ENCODE measurements at places on chromosomes 1 and 21.
A peak's percentile ranks its signal among the peaks of the same experiment; 100 is the strongest.

DNA sequence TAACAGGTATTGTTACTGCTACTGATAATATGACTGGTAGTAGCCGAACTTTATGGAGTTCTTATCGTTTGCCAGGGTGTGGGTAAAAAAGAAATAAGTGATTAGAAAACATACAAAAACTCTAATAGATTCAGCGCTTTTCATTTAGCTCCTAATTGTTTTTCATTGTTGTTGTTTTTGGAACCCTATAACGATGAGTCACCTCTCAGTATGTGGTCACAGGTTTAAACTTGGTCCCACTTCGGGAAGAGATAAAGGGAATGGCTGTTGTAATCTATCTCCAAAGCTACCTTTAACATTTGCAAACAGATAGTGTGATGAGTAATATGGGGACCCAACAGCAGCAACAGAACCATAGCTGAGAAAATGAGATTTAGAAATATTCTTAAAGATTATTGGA is 62.7 kb upstream of the BCL10 start:
- no peak for DNase-seq

- DNase-seq: no peak
Measured at GRCh38 chr1:81430955-81431623, 369.6 kb upstream of the ADGRL2 start.

DNA sequence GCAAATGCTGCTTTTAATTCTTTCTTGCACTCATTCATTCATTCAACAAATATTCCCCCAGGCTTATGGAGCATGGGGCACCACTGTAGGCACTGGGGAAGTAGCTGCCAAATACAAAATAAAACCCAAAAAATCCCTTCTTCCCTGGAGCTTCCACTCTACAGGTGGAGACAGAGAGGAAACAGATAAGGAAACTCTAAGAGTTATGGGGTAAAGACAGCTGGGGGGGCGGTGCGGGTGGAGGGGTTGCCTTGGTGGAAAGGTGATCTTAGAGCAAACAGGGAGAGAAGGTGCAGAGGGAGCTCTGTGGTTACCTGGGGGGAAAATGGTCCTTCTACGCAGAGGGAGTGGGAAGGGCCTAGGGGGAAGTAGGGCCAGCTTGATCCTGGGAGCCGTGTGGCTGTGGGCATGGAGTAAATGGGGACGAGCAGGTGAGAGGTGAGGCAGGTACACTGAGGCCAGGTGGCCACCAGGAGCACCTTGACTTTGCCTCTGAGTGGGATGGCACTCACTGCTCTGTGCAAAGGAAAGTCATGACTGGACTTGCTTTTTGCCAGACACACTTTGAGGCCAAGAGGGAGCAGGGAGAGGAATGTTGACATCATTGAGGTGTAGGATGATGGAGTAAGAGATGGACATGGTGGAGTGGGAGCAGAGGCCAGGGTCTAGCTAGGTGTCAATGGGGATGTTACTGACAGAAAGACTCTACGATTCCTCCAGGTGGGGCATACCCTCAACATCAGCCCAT is 152.0 kb downstream of the ETS2 start:
- no peak for DNase-seq

- no peak for DNase-seq
Measured at GRCh38 chr1:20660847-20661206, 342 bp downstream of the DDOST start.

DNA sequence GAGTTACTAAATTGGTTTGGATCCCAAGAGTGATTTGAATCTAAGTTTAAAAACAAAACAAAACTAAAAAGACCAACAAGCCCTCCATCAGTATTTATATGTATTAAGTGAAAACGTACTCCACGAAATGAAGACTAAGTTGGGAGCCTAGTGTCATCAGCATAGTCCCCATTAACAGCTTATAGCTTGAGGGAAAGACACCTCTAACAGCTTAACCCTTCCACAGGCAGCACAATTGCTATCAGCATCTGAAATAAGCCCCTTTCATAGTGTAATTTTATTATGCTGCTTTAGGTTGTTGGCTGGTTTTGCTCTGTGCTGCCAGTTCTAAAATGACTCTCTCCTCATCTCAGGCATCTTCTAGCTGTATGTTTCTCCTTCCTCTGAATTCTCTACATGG is 25.8 kb upstream of the ST6GALNAC5 start:
- no peak for DNase-seq

GRCh38 chr1:225825078-225825477 is 15.2 kb downstream of the EPHX1 start:
- no peak for DNase-seq

- no peak for DNase-seq
Measured at GRCh38 chr1:192639607-192640368, 3.8 kb downstream of the RGS13 start.

GRCh38 chr1:57019236-57019839 is 53.5 kb upstream of the C8B start:
- peak; percentile 88 for DNase-seq

- DNase-seq: peak; percentile 12
Measured at GRCh38 chr1:44327679-44328491, 27.2 kb downstream of the ERI3 start.

- no peak for DNase-seq
Measured at GRCh38 chr1:2906620-2907019, 105.1 kb upstream of the TTC34 start.

GRCh38 chr1:186194107-186194756 is 180.8 kb downstream of the TPR start:
- DNase-seq: no peak

DNA sequence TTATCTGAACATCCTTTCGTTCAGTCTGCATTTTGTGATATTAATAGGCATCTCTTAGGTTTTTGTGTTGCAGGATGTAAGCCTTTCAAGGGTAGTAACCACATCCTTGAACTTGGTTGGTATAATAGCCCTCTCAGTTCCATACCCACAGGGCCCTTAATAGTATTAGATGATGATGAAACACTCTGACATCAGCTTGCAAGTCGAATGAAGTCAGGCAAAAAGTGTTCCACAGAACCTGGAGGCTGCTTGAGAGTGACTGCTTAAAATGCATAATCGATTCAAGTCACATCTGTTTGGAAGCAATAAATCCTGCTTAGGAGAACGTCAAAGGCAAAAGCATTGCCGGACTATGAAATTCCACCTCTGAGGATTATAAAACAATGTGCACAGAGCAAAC is 415.6 kb upstream of the KAZN start:
- DNase-seq: no peak

GRCh38 chr1:61135291-61135690 is 52.9 kb downstream of the NFIA start:
- DNase-seq: no peak

GRCh38 chr1:29858646-29859045 is 622.3 kb downstream of the PTPRU start:
- no peak for DNase-seq

DNA sequence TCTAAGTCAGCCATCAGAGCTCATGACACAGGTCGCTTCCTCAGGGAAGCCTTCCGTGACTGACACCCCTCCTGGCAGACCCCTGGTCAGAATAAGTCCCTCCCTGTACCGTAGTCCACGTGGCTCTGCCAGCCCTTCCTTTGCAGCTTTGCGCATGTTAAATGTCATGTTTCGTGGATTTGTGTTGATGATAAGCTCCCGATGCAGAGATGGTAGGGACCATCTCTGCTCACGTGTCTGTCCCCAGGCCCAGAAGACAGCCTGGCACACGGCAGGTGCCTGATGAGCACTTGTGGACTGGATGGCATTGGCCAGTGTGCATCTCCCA is 75.9 kb downstream of the DHRS3 start:
- DNase-seq: no peak

- DNase-seq: no peak
Measured at GRCh38 chr21:38753557-38753971, 52.2 kb upstream of the ETS2 start.

DNA sequence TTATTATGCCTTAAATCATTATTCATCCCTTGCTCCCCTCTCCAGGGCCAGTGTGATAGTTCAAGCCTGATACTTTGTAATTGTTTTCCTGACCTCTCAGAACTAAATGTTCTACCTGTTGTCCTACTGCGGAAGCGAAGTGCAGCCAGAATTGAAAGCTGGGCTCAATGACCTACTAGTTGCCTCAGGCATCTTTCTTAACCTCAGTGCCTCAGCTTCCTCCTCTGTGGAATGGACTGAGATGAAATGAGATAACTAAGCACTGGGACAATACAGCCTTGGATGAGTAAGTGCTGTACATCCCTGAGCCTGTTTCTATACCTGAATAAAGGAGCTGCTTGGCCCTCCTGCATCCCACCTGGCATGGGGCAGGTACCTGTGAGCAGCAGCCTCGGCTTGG is 26.4 kb downstream of the COL16A1 start:
- DNase-seq: no peak

DNA sequence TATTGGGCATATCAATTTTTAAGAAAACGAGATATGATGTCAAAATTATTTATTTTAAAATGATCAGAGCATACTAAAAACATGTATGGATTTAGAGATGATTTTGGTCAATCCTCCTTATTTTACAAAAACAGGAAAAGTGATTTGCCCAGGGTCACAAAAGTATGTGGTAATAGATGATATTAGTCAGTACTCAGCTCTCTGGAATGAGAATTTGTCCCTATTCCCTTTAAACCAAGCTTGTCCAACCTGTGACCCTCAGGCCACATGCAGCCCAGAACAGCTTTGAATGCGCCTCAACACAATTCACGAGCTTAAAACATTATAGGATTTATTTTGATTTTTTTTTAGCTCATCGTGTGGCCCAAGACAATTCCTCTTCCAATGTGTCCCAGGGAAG is 104.7 kb downstream of the AKT3 start:
- DNase-seq: no peak

DNA sequence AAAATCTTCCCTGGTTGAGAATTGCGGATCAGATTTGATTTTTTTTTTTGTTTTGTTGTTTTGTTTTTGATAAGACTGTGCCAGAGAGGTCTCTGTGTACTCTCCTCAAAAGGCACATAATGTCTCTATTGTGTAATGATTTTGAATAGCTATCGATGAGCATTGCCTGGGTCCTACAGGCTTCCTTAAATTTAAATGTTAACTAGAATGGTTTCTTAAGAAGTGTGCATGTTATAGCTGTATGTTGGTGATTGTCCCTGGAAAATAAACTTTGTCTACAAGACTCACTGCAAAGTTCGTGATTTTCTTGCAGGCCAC is 121.2 kb downstream of the ITSN1 start:
- no peak for DNase-seq

- no peak for DNase-seq
Measured at GRCh38 chr21:31991356-31992331, 118.8 kb downstream of the HUNK start.

- DNase-seq: peak; percentile 45
Measured at GRCh38 chr1:15843826-15844572, 3.5 kb upstream of the SPEN start.

DNA sequence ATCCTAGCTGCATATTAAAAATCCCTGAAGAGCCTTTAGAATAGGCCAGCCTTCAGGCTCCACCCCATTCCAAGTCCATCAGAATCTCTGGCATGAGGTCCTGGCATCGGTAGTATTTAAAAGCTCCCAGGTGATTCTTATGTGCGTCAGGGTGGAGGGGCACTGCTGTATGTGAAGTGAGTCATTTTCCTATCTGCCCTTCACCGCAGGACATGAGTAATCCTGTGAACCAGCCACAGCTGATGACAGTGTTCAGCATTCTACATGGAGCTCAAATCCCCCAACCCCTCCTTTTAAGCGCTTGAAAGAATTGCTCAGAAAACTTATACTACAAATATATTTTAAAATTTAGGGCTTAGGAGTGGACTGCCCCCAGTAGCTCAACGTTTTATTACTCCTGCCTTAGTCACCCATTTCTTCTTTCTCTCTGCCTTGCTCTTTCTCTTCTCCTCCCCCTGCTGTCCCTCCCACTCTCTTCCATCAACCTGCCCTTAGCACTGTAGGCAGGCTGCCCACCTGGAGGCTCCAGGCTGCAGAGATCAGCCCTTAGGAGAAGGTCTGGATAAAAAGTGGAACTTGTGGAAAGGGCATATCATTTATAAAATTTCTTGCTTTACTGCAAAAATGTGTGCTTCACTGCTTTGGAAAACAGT is 73.8 kb upstream of the ZNF281 start:
- DNase-seq: no peak

GRCh38 chr1:13730291-13730690 is 30.3 kb downstream of the PRDM2 start:
- no peak for DNase-seq

DNA sequence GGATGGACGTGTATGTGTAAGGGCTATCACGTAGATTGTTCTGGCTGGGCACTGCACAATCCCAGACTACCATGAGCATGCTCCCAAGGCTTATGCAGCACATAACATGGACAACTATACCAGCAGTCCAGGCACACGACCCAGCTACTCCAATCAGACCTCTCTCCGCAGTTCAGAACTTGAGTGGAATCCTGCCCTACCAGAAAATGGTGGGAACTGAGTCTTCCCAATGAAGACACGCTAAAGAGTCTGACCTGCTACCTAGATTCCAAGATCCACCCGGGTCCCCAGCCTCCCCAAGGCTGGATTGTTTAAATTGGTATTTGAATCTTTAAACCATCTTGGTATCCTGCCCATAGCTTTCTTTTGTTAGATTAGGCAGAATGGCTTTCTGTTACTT is 251.3 kb upstream of the KAZN start:
- DNase-seq: no peak

DNA sequence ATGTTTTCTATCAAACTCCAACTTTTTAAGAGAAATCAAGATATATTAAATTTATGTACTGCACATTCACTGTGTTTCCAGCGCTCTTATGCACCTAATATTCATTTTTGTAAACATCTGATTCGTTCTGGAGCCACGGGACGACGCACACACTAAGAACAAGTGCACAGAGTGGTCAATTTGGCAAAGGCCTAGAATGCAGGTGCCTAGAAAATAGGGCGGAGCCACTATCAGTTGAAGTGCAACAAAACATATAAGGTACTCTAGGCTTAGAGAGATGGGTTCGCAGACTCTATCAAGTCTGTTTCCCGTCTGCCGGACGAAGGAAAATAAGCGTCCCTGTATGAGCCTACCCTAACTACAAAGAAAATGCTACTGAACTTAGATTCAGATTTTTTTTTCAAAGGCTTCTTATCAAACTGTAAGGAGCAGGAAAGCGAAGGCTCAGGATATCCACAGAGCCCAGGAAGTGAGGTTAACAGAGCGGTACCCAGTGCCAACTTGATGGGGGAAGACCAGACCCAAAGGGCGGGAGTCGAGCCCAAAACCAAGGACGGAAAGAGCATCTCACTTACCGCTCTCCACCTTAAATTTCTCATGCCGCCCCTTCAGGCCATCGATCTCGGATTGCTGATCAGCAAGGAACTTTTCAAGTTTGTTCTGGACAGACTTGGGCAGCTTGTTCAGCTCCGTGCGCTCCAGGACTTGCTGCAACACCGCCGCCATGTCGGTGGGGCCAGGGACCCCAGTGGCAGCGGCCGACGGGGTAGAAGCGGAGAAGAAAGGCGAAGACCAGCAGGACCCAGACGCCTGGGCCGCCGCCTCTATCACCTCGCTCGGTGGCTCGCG is 526 bp downstream of the TPR start:
- peak; percentile 21 for DNase-seq

DNA sequence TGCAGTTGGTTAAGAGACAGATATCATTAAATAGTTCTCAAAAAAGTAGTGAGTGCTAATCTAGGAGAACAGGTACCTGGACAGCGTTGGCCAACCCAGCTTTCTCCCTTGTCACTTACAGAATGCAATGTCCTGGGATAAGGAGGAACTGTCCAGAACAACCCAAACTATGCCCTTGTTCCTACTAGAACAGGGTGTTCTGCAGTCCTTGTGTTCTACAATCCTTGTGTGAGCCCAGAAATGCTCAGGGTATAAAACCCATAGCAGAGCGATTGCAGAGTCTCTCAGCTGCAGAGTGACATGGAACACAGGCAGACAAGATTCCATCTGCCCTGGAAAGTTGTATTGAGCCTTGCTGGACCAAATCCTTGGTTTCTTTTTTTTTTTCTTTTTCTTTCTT is 83.5 kb upstream of the VANGL1 start:
- no peak for DNase-seq

GRCh38 chr21:29367335-29367734 is 68.6 kb downstream of the BACH1 start:
- no peak for DNase-seq

Measured in NCI-H1694 treated with DMSO at 0.1 percent for 48 hours (cell line).